Activated CD4-positive, alpha-beta T cell treated with anti-CD3 and anti-CD28 coated beads, Interleukin-2, amount 10 ng/mL, durations not matched to agents 7 days and 5 days (primary cell): ENCODE measurements at places on chromosomes 13 and 19.

- no peak for DNase-seq
Measured at GRCh38 chr13:40271931-40272775, 394.3 kb downstream of the FOXO1 start.

GRCh38 chr19:31181535-31181934 is 167.7 kb downstream of the TSHZ3 start:
- DNase-seq, result no peak

DNA sequence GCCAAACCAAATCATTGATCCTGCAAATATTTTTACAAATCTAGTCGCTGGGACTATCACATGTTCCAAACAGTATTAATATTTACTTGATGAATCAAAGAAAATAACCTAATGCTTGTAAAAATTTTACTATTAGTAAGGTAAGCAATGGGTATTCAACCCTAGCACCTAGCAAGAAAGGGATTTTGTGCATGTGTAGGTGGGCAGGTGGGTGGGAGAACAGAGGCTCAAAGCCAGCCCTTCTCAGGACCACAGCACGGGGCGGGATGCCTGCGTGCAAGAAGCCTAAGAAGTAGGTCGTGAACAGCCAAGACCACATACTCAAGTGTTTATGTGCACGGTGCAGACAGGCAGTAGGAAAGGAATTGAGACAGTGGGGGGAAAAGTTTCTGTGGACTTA is 26.6 kb downstream of the DOCK9 start:
- no peak for DNase-seq

DNA sequence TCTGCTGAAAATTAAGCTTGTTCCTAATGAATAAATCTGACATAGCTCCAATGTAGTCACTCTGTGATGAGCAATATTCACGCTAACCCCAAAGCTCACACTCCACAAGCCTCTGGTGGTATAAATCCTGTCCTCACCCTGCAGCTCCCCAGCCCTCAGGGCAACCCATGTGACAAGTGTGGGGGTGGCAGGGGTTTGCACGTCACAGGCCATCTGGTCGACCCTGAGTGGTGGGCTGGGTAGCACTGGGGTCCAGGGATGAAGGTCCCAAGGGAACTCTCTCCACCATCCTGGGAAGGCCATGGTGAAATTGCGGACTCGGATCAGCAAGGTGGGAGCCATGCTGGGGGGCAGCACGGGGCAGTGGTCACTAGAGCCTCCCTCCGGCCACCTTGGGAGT is 100.0 kb upstream of the SOX1 start:
- DNase-seq, result no peak

DNA sequence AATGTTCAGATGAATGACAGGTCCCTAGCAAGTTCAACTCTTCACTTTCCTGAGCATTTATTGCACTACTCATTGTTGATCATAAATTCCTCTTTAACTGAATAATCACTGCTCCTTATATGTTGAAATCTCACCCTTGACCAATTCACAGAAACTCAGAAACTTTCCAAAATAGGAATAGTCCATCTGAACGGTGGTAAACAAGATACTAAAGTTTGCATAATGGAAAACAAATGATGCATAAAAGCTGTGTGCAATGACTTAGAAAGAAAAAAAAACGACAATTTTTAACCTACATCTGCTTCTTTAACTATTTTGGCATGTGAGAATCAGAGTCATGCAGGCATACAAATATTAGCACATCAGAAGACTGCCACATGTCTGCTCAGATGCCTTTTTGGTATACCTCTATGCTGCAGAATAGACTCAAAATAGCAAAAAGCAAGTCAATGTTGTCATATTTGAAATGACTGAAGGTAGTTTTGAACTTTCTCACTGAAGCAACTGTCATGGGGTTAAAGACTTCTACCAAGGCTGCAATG is 34.8 kb downstream of the SLC10A2 start:
- DNase-seq, result no peak

- no peak for DNase-seq
Measured at GRCh38 chr13:98451676-98452470, 125.0 kb downstream of the STK24 start.
